Kasumi-1 (cell line): ENCODE measurements at places on chromosomes 6 and 20.

DNA sequence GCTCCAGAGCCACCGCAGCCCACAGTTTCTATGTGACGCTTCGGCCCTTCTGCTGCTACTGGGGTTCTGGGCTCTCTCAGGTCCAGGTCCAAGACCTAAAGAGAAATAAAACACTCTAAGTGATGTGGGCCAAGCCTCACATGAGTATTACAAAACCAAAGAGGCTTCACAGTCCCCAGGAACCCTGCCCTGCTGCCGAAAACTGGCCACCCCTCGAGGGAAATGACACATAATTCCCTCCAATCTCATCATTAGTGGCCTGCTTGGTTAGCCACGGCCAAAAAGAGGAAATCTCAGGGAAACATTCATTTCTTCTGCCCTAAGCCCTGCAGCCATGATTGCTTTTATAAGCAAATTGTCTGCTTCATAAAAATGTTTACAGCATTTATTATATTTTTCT, 32.5 kb downstream of the DLL1 start:
- no peak for DNase-seq

DNA sequence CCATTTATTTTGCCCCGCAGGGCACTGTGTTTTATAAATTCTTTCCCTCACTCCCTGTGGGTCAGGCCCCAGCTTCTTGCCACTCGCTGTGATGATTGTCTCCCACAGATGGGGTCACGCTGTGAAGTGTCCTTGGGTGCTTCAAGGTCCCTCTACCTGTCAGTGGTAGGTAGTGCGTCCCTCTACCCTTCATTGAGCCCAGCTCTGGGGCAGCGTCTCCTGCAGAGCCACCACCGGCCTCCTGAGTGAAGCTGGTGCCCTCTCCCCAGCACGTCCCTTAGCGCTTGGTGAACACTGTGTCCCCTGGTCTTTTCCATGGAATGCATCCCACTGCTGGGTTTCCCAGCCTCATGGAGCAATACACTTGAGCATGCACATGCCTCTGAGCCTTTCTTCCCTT, 108.2 kb downstream of the NRN1 start:
- no peak for DNase-seq

DNA sequence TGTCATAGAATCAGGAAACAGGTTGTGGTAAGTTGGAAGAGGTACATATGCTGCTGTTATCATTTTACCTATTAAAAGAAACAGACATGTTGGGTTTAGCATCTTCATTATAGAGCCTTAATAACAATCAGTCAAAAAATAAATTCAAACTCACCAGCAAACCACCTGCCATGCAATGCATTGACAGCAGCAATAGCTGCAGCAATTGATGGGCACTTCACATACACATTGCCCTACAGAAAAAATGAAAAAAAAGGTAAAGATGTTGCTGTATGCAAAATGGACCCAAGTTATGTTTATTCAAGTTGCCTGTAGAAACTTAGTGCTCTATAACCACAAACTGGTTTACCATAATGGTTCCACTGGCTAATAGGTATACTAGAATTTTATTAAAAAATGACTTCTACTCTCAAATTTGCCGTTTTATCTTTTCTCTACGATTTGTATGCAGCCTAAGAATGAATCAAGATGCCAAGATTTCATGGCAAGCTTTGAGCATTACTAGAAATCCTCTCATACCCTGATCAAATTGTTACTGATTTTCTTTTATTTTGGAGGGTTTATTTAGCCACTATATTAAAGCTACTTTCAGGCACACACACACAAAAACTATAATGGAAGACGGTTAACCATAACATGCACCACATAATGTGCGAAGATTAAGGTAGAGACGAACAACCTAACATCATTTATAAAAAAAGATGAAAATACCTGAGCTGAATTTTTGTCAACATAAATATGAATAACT, 5.5 kb downstream of the ROMO1 start:
- DNase-seq, result no peak

- peak; percentile 22 for DNase-seq
Observed at GRCh38 chr20:49283703-49284625, 6.1 kb upstream of the ZNFX1 start.

- DNase-seq, result no peak
Observed at GRCh38 chr6:125927761-125928160, 28.8 kb upstream of the HINT3 start.

- no peak for DNase-seq
Observed at GRCh38 chr6:88168362-88168761, 2.2 kb upstream of the CNR1 start.

- DNase-seq, result peak; percentile 3
Observed at GRCh38 chr6:148516617-148517016, 174.0 kb downstream of the SASH1 start.

DNA sequence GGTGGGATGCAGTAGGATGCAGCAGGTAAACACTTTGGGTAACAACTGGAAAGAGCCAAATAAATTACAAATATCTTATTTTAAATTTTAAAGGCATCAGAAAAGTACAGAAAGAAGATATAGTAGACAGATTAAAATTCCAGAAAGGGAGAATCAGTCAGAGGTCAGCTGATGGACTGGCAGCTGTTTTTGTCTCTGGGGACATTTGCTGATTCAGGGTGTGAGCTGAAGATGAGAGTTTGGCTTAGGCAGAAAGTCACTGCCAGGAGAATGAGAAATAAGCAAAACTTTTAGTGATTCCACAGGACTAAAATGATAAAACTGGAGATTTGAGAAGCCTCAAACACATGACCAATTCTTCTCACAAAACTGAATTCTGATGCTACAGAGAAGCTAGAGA, 39.5 kb downstream of the AHI1 start:
- DNase-seq, result no peak

- peak; percentile 78 for DNase-seq
Observed at GRCh38 chr6:28981431-28981832, 23.7 kb downstream of the ZNF311 start.

DNA sequence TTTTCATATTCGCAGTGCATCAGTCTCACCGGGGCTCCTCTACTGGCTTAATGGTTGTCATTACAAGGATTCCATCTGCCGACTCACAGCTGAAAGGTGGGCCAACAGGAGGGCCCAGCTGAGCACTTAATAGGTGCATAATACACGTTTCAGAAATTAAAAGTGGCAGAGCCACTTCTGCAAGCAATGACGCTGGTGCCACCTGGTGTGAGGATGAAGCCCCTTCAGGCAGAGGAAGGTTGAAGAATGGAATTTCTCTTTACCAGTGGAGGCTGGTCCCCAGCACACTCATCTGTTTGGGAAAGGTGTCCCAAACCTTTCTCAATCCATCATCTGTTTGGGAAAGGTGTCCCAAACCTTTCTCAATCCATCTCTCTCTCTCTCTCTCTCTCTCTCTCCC, 8.2 kb upstream of the STMND1 start:
- DNase-seq, result peak; percentile 10

- peak; percentile 33 for DNase-seq
Observed at GRCh38 chr20:23399568-23400241, 21.6 kb downstream of the NAPB start.

GRCh38 chr6:138188278-138188941, 26.7 kb downstream of the ARFGEF3 start:
- no peak for DNase-seq

DNA sequence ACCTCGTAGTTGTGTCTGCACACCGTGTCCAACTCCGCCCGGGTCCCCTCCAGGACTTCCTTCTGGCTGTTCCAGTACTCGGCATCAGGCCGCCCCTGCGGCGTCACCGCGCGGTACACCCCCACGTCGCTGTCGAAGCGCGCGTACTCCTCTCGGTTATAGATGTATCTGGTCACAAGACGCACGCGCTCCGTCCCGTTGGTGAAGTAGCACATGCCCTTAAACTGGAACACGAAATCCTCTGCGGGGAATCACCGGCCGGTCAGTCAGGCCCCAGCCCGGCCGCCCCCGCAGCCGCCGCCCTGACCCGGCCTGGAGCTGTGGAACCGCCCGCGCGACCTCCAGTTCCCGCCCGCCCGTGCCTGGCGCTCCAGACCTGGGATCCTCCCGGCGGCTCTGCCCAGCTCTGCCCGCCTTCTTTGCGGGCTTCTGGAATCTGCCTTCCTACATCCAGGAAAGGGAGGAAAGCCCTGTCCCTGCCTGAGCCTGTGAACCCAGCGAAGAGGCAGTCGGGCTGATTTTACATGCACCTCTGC, 1.6 kb downstream of the HLA-DQB1 start:
- DNase-seq, result no peak

GRCh38 chr6:31610968-31611367, 4.1 kb upstream of the AIF1 start:
- DNase-seq, result no peak

DNA sequence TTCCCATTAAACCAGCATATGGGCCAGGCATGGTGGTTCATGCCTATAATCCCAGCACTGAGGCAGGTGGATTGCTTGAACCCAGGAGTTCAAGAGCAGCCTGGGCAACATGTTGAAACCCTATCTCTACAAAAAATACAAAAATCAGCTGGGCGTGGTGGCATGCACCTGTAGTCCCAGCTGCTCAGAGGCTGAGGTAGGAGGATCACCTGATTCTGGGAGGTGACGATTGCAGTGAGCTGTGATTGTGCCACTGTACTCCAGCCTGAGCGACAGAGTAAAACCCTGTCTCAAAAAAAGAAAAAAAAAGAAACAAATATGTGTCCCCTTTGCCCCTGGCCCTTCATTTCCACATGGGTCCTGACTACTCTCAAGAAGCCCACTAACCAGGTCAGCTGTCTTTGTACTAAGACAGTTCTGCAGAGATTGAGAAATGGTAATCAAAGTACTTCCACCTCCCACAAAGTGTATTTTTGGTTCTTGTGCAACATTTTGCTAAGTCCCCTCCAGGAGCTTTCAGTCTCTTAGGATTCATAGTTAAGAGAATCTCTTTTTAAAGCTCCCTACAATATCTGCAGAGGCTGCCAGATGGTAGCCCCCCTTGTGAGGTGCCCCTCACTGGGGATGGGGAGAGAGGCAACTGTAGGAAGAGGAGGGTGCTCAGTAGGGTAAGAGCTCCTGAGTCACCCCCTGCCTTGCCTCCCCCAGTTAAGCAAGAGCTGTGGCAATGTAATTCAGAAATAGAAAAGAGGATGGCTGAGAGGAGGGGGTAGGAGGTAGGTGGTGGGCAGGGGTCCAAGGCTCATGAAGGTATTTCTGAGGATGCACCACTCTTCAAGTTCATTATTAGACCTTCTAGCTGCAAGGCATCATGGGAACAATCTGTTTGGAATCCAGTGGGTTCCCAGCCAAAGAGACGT, 16.5 kb upstream of the WFDC2 start:
- DNase-seq, result no peak

GRCh38 chr6:8579372-8579771, 144.0 kb upstream of the SLC35B3 start:
- no peak for DNase-seq

- no peak for DNase-seq
Observed at GRCh38 chr20:15278041-15278440, 940.6 kb upstream of the FLRT3 start.

- no peak for DNase-seq
Observed at GRCh38 chr20:33670715-33671499, 3.3 kb downstream of the NECAB3 start.

DNA sequence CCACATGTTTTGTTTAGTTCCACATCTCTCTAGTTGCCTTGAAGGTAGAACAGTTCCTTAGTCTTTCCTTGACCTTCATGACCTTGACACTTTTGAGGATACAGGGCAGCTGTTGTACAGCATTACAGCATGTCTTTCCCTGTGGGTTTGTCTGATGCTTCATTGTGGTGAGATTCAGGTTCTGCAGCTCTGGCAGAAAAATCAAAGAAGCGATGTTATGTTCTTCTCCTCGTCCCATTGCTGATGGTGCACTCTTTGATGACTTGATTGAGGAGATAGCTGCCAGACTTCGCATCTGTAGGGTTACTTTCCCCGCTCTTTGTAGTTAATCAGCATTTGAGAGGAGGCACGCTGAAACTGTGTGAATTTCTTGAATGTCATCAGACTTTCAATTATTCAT, 12.0 kb downstream of the CEBPB start:
- no peak for DNase-seq

GRCh38 chr6:161374971-161375873, 101.4 kb upstream of the AGPAT4 start:
- no peak for DNase-seq

DNA sequence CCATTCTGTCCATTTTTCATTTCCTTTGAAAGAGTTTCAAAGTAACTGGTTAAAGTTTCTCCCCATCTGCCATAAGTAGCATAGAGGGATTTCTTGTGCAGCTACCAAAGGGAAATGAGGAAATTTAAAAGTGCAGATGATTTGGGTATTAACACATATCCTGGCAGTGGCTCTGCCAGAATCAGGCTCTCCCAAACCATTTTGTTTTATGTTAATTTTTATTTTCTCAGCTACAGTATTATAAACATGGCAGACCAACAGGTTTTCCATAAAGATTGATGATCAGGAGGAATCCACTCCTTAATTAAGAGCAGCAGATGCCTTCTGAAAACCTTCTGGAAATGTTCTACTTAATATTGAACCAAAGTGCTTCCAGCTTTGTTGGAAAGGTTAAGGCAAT, 13.9 kb downstream of the PLCB4 start:
- DNase-seq, result peak; percentile 1

DNA sequence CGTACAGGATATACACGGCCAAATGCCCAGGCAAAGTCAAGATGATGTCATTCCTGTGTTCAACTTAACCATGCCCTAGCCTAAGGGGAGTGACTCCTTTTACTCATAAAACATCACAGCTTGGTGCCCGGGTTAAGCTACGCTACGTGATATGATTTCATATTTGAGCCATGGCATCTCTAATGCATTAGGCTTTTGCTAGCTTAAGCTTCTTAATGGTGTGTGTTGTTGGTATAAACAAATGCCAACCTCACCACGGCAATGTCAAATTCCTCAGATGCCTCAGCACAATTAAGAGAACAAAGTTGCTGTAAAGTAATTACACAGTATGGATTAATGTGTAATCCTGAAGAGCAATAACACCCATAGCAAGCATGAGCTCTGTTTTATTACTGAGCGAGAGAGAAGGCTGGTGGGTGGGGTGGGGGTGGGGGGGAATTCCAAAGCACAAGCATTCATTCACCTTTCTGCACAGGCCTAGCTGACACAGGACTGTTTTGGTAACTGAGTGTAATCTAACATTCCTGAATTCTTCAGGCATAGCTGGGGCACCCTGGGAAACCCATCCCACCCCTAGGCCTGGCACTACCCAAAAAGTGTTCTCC, 44.7 kb upstream of the CNKSR3 start:
- no peak for DNase-seq

DNA sequence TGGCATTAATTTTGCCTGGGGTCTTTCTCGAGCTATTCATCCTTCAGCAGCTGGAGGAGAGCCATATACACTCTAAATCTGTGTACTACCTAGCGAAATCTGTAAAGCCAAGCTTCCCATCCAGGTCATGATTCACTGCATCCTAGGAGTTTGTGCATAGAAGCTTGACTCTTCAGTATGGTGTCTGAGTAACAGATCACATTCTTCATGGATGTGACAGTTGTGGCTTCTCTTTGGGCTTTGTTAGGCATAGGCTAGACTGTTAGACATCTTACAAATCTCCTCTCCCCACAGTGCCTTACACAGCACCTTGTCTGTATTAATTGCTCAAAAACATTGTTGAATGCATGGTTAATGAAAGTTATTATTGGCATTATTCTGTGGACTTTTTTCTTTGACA, 177.0 kb downstream of the EYA4 start:
- no peak for DNase-seq

GRCh38 chr20:40663991-40664880, 24.8 kb downstream of the MAFB start:
- DNase-seq, result no peak
